COR-L47 (cell line): ENCODE measurements at places on chromosomes 13 and 19.

DNA sequence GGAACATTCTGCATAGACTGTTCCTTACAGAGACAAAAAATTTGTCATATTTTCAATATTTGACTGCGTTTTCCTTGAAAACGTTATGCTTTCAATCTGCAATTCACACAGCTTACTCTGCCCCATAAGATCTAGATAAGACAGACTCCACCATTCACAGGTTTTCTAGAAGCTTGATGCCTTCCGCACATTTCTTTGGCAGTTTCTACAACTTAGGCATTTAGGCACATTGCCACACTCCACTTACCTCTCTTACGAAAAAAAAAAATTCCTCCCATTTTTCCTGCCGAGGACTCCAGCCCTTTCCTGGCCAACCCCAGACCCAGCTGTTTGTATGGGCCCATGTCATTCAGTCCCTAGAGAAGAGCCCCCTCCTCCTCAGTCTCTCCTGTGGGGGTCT, 11.2 kb downstream of the ATP12A start:
- DNase-seq = no peak

DNA sequence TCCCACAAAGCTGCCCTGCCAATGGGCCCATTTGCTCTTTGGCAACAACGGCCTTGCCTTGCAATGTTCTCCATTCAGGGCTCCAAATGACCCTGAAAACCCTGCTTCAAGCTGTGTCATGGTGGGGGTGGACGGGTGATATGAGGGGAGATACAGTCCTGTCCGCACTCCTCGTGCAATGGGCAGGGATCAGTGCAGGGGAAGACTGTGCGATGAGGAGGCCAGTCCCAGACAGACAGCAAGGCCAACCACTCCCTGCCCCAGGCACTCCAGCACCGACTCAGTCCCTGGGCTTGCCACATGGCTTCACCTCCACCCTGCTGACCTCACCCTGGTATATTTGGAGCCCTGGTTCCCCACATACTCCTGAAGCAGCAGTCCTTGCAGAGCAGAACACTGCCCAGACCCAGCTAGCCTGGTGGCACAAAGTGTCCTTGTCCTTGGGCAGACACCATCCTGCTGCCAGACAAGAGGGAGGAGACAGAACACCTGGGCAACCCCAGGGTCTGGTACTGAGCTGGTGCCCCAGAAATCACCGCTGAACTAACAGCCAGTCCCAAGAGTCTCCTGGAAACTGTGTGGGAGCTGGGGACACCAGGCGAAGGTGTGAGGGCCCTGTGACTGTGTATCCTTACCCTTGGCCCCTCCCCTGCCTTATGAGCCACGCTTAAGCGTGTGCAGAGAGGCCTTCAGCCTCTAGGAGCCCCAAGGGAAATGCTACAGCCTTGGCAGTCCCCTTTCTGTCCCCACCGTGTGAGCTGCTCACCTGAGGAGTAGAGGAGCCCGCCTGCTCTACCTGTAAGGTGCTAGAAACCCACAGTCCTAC, 9.1 kb upstream of the SLC35E1 start:
- DNase-seq = no peak

- DNase-seq = no peak
Observed at GRCh38 chr19:30367421-30367820, 4.8 kb upstream of the ZNF536 start.

GRCh38 chr13:24005755-24006281, 108.5 kb upstream of the C1QTNF9B start:
- no peak for DNase-seq

- DNase-seq = no peak
Observed at GRCh38 chr13:29421118-29421517, 174.4 kb downstream of the SLC7A1 start.

GRCh38 chr19:3950871-3951861, 18.3 kb downstream of the NMRK2 start:
- DNase-seq = no peak

DNA sequence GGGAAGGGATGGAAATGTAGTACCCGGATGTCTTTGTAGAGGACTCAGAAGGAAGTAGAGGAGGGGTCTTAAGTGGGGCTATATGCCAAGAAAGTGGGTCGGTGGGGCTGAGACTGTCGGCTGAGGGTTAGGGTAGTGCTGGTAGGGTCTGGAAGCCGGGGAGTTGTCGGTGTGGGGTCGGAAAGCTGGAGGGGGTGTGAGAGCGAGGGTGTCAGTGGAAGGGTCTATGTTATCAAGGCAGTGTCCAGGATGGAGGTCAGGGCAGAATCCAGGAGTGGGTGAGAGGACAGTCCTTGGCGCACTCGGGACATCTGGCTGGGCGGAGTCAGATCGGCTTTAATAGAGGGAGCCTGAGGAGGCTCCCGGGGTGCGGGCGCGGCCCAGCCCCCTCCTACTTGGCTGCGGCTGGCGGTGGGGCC, 1.7 kb downstream of the HSPB6 start:
- no peak for DNase-seq

DNA sequence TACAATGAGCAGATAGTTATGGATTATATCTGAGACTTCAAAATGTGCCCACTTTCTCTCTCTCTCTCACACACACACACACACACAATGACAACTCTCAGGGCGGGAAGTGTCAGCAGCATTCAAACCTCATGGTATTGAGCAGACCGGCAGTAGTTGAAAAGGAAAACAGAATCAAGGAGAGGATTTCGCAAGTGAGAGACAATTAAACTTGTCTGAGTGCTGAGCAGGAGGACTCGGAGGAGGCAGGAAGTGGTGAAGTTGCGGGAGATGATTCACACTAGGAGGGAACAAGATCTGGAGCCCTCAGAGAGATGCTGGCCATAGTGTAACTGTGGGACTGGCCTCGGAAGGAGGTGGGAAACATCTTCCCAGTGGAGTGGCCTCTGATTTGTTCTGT, 353.1 kb downstream of the EFNB2 start:
- no peak for DNase-seq

- DNase-seq = peak; percentile 52
Observed at GRCh38 chr19:18436671-18437490, 1.1 kb downstream of the ISYNA1 start.

GRCh38 chr13:81988567-81988966, 1647.6 kb upstream of the SPRY2 start:
- DNase-seq = no peak

GRCh38 chr13:45949161-45949560, 97.6 kb upstream of the SIAH3 start:
- no peak for DNase-seq

DNA sequence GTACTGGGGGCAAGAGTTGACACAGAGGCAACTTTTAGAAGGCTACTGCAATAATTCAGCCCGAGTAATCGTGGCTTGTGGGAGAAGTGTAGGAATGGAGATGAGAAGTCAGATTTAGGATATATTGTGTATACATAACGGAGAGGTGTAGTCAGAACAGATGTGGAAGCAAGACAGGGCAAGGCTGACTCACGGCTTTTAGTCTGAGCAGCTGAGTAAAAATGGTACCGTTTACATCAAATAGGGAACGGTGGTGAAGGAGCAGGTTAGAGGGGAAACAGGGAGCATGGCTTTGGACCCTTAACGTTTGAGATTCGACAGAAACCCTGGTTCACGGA, 796 bp upstream of the LSM14A start:
- DNase-seq = no peak

DNA sequence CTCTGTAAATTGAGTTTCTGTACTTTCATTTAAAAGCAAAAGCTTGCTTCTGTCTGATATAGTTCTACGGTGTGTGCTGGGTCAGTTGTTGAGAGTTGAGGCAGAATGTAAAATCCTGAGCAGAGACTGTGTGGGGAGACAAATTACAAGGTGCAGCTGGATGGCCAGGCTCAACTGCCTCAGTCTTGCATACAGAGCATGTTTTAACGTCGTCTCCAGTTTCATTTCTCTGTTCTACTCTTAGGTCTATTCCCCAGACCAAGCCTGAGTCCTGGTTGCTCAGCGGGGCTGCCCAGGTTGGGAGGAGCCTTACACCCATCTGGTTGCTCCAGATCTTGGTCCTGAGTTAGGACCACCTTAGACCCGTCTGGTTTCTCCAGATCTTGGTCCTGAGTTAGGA, 54.4 kb upstream of the MEDAG start:
- no peak for DNase-seq

DNA sequence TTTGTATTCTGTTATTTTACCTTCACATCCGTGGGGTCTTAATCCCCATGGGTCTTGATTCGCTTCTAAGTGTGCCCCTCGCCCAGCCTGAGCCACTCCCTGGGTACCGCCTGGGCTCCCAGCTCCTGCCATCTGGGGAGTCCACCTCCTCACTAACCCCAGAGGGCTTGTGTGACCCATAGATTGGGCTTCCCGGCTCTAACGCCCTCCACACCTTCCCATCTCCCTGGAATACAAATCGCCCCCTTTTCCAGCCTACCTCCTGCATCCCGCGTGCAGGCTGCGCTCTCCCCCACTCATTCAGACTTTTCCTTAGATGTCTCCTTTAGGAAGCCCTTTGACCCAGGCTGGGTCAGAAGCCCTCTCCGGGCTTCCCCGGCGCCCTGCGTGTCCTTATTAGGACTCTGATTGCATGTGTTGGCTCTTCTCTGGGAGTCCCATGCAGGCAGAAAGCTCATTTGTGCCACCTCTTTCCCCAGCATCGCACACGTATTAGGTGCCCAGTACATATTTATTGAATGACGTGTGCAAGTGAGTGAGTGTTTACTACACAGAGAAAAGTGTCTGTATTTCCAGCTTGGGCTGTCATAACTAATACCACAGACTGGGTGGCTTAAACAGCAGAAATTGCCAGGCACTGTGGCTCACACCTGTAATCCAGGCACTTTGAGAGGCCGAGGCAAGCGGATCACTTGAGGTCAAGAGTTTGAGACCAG, 757 bp downstream of the CCDC124 start:
- DNase-seq = no peak

DNA sequence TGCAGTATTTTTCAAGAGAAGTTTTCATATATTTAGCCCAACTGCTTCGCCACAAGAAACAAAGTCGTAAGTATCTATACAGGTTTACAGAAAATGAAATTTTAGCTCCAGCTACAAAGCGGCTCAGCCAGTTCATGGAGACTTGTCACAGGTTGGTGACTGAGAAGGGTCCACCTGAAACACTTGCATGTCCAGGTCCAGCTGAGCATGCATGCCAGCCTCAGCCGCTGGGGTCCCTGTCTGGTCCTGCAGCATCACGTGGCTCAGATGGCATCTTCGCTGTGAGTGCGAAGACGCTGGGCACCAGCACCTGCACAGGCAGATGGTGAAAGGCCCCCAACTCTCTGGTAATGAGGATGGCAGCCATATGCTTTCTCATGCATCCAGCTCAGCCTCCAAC, 63.8 kb downstream of the SHISA2 start:
- no peak for DNase-seq

DNA sequence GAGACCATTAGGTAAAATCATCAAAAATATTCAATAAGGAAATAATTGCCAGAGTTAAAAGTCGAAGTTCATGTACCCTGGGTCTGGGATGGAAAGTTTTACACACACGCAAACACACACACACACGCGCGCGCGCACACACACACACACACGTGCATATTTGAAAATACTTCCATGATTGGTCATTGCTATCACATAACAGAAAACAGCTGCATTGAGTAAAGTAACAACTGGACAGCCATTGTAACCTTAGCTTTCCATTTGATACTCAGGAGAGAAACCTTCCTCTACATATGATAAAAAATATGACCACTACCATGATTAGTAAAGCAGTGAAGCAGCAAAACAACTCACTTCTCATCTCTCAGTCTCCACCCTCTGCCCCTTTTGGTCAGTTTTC, 490.0 kb upstream of the SGCG start:
- no peak for DNase-seq

DNA sequence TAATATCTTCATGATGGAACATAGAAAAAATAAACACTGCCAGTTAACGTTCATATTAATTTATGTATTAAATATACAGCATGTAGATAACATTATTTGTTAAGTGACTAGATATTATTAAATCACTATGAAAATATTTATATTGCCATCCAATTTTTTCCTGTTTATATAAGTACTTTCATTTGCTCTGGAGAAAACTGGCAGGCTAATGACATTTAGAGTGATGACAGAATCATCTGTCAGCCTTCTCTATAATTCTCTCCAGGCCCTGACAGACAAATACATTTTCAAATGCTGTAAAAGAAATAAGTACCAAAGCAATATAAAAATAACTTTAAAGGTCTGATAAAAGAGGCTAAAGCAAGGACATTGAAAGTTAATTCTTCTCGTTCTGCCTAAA, 2556.7 kb upstream of the PCDH20 start:
- DNase-seq = no peak

DNA sequence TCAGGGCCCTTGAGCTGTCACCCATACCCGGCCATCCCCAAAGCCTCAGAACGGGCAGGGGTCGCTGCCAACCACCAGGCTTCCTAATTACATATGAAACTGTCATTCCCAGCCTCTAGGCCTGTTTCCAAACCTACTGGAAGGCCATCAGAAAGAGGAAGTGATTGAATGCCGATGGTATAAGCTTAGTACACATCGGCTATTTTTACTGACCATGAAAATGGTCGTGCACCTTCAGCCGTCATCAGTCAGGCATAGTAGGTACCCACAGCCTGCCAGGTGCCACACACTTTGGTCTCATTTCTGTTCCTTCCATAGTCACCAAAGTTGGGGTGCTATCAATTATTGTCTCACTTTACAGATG, 10.2 kb downstream of the KRI1 start:
- DNase-seq = no peak

GRCh38 chr13:97249093-97249795, 27.1 kb downstream of the MBNL2 start:
- DNase-seq = no peak

DNA sequence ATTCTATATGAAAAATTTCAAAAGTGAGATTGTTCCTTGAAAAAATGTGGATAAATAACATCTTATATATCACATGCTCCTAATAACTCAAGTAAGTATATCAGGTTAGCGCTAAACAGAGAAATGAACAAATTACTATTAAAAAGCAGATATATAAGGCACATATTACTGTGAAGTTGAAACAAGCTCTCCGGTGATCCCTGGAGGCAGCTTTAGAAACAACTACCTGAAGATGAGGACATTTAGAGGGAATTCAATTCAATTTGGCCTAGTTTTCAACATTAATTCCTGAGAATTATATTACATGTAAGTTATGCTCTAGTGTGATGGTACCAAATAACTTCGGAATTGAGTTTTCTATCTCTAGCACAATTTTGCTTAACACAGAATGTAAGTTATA, 1373.6 kb upstream of the SPRY2 start:
- no peak for DNase-seq

DNA sequence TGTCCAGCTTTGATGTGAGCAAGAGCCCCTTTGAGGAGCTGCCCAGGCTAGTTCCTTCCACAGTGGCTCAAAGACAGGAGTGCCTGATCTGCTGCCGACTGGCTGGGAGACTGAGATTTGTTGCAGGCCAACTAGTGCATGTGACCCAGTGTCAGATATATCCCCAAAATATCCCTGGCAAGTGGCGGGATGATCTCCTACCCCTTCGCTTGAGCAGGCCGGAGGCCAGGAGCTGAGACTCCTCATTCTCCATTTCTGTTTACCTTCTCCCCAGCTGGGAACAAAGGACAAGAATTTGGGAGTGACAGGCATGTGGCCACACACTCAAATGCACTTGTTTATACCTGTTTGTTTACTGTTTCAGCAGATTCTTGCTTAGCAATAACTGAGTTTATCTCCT, 37.1 kb upstream of the XPO4 start:
- DNase-seq = no peak

GRCh38 chr19:1115646-1116420, 12.0 kb downstream of the GPX4 start:
- no peak for DNase-seq

GRCh38 chr13:43180837-43181236, 157.5 kb downstream of the DNAJC15 start:
- no peak for DNase-seq
